ENCODE measurements at places on chromosomes 16 and 17.

GRCh38 chr17:78042542-78042941, 84.0 kb downstream of the TNRC6C start:
- DNase-seq = no peak

GRCh38 chr17:6254036-6254435, 180.9 kb downstream of the AIPL1 start:
- DNase-seq = no peak

DNA sequence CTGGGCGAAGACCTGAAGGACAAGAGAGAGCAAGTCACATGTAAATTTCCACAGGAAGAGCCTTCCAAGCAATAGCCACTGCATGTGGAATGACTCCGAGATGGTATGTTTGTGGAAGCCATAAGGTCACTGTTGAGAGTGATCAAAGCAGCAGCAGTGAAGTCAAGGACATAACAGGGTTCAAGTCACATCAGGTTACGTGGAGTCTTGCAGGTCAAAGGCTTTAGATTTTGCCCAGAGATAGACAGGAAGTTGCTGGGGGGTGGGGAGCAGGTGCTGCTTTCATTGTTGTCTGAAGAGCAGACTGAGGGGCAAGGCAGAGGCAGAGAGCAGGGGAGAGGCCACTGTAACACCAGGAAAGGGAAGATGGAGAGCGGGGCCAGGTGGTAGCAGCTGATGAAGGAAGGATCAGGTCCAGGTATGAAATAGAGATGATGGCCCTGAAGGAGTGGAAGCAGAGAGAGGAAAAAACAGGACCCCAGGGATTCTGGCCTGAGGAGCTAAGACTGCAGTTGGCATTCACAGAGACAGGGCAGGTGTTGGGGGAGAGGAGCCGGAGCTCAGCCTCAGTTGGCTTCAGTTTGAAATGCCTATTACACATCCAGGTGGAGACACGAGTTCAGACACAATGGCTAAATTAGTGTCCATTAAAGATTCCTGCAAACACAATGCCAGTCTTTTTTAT, 129.3 kb upstream of the AXIN2 start:
- peak; percentile 81 for DNase-seq

DNA sequence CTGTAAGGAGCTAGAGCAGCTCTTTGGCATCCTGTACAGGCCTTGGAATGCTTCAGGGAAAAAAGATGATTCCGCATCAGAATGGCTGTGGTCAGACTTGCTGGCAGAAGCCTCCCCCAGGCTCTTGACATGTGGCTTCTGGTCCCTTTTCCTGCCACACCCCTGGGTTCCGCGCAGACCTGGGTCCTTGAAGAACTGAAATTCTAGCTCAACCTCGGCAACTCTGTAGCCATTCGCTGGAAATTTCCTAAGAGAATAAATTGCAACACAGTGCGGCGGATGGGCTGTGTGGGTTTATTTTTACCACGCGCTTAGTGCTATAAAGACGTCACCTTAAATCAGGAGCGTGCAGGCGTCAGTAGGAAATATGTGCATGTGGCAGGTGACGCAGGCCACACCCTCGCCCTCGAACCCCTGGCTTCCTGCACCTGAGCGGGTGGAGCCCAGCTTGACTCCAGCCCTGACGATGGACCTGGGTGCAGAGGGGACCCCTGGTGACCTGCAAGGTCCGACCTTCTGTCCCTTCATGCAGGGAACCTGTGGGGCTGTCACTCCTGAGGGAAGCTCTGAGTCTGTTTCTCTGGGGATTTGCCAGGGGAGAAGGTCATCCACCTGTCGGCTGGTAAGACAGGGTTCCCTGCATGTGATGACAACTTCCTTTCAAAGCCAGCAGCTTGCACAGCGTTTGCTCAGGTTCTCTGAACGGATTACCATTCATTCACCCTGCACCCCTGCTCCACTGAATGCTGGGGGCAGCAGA, 46.3 kb downstream of the METRNL start:
- DNase-seq = peak; percentile 59

GRCh38 chr16:85662976-85663830, 25.6 kb downstream of the GINS2 start:
- no peak for DNase-seq

DNA sequence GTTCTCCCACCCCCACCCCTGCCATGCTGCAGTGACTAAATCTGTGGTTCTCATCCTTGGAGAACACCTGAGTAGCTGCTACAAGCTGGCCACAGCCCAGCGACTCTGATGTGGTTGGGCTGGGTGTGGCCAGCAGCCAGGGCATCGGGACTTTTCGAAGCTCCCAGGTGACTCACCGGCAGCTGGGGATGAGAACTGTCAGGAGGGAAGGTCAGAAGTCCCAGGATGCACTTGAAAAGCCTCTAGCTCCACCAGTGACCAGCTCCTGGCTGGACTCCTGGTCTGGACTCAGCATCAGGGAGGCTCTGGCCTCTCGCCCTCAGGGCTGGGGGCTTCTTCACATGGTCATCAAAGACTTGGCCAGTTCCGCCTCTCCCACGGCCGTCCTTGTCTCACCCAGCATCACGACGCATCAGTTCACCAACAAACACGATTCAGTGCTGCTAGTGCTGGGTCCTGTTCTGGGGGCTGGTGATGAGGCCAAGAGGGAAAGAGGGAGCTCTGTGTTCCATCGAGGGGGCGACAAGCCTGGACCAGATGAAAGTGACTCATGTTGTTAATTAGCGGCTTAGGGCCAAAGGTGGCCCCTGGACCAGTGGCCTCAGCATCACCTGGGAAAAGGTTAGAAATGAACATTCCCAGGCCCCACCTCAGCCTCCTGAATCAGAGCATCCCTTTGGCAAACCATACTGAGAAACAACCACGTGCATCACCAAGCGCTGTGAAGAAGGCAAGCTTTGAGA, 3.9 kb upstream of the C17orf99 start:
- peak; percentile 96 for DNase-seq

- no peak for DNase-seq
Observed at GRCh38 chr16:71341881-71342280, 16.6 kb upstream of the CALB2 start.

- no peak for DNase-seq
Observed at GRCh38 chr16:84532855-84533486, 28.5 kb upstream of the MEAK7 start.

DNA sequence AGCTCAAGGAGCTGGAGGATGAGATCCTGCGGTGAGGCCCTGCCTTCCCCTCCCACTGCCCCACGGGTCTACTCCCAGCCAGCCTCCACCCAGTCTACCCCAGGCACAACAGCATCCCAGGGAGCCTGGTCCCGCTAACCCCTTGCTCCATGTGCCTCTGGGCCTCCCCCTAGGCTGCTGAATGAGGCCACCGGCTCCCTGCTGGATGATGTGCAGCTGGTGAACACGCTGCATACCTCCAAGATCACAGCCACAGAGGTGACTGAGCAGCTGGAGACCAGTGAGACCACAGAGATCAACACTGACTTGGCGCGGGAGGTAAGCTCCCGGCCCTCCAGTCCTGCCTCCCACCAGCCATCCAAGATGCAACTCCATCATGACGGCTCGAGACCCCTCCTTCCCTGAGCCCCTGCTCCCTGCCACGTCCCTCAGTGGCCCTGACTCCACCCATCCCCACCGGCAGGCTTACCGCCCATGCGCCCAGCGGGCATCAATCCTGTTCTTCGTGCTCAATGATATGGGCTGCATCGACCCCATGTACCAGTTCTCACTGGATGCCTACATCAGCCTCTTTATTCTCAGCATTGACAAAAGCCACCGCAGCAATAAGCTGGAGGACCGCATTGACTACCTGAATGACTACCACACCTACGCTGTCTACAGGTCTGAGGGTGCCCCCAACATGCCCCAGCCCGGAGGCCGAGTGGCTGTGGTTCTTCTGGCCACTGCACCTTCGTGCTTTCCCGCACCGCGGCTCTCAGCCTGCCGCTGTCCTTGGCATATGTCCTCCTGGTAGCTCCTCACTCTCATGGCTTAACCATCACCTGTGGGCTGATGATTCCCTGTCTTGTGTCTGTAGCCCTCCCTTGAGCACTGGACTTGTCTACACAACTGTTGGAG, 15.0 kb upstream of the KDM6B start:
- DNase-seq = no peak

DNA sequence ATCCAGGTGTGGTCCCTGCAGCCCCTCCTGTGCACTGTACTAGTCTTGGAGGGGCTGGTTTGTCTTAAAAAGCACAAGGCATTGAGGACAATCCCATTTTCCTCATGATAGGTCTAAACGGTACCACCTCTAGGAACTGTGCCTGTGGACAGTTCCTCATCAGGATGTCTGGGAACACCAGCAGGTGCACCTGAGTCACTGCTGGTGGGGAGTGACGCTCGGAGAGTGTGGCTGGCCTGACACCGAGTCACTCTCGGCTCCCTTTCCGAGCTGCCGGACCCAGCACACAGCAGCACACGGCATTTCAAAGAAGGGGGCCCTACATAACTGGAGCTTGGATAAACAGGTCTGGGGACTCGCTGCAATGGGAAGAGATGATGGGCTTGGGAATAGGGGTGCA, 25.6 kb downstream of the LRRC75A start:
- DNase-seq = peak; percentile 88

DNA sequence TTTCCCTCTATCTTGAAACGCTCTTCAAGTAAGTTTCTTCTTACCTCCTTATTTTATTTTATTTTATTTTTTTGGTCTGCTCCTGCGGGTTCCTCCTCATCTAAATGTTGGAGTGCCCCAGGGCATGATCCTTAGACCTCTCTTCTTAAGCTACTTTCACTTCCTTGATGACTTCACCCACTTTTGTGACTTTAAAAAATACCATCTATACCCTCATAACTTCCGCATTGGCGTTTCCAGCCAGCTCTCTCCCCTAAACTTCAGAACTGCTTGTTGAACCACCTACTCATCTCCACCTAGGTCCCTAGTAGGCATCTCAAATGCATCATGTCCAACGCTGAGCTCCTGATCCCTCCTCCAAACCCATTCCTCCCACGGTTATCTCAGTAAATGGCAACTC, 51.4 kb upstream of the NFAT5 start:
- DNase-seq = no peak

DNA sequence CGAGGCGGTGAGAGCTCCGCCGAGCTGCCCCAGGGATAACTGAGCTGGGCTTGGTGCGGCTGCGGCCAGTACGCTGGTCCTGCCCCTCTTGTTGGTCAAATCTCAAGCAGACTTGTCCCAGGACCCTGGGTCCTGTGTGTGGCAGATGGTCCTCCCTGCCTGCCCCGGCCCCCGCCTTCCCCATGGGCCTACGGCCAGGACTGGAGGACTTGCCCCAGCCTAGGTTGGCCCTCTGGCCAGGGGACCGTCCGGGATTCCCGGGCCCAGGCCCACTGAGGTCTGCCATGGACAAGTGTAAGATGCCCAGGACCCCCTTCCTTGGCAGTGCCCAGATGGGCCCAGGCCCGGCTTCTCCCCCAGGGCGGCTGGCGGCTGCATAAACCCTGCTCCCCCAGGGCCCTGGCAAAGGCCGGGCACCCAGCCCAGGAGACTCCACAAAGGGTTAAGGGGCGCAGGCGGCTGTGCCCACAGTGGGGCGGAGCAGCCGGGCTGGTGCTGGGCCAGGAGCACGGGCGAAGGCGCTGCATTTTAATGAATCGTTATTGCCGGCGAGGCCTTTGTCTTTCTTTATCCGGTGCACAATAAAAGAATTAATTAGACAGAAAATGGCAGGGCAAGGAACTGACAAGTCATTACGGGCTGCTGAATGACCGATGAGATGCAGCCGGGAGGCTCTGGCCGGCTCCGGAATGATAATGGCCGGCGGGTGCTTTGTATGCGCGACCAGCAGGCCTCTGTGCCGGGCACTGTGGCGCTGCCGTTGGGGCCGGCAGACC, 9.1 kb downstream of the SOX8 start:
- DNase-seq = no peak
